Activated CD4-positive, alpha-beta T cell treated with anti-CD3 and anti-CD28 coated beads, Interleukin-2, amount 50 U/mL, for 48 hours (primary cell): ENCODE measurements at places on chromosomes 3 and 15.
A peak's percentile ranks its signal among the peaks of the same experiment; 100 is the strongest.

DNA sequence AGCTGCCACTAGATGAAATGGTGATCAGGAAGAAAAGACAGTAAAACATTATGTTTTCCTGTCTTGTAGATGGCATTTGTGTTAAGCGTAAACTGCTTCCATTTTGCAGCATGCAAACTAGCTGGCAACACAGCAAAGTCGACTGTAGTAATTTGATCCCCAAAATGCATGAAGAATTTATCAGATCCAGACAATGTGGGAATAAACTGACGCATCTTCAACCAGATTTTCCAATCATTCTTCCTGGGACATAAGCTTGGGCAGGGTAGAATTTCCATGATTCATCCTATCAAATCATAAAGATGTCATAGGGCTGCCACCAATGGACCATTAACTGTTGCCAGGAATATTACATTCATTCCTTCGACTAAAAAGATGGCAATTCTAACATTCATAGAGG lies 260.3 kb downstream of the ERC2 start:
- DNase-seq, result no peak

DNA sequence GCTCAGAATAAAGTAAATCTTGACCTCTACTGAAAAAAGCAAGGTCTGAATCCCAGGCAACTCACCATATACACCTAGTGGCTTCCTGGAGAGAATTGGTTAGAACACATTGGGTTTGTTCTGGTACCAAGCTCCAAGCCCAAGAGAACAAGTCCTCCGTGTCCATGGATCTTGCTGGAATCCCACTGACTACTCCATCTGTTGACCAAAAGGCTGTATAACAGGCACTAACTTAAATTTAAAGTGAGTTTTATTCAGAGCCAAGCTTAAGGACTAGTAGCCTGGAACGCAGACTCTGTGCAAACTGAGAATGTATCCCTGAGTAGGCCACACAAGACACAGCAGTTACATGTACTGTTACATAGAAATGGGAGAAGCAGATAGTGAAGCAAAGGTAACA lies 342.1 kb upstream of the LRRC3B start:
- DNase-seq, result no peak

- no peak for DNase-seq
Observed at GRCh38 chr3:100777271-100777670, 68.0 kb downstream of the TFG start.

- no peak for DNase-seq
Observed at GRCh38 chr3:157127268-157127667, 32.7 kb downstream of the CCNL1 start.

DNA sequence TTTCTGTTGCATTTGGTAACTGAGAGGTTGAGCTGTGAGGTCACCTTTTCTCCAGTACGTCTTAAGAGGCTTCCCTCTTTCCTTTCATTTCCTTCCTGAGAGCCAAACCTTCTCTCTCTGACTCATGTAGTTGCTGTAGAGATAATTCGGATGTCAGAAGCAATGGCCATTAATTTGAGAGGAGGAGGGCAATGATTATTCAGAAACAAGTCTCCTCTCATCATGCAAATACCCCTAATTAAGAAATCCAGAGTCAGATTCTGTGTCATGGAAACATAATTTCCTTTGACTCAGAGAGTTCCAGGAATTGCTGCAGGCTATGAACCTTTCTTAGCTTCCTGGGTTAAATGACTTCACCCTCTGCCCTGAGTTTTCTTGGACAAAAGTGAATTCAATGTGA lies 59.0 kb upstream of the GSK3B start:
- DNase-seq, result no peak

DNA sequence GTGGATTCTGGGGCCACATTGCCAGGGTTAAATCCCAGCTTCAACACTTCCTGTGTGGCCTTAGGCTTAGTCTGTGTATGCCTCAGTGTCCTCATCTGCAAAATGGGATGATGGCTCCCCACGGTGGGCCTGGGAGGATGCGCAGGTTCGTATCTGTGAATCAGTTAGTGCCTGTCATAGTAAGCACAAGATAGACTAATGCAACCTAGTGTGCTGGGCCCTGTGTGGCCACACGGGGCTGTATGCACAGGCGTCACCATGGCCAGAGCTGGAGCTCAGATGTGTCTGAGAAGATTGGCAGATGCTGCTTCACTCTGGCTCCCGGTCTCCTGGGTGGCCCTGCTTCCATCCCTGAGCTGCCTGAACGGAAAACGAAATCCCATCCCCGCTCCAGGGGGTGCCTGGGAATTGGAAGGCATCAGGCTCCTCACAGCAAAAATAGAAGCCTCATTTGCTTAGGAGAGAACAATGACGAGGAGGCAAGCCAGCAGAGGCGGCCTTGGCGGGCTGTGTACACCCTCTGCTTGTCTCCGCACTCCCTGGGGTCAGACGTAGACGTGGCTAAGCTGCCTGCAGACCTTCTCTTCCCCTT lies 103.6 kb downstream of the APBA2 start:
- DNase-seq, result peak; percentile 37

GRCh38 chr3:156417559-156418132 lies 137.3 kb downstream of the SSR3 start:
- DNase-seq, result no peak

GRCh38 chr3:77078279-77078678 lies 38.4 kb downstream of the ROBO2 start:
- DNase-seq, result no peak

GRCh38 chr3:191066669-191067068 lies 132.4 kb upstream of the OSTN start:
- no peak for DNase-seq

DNA sequence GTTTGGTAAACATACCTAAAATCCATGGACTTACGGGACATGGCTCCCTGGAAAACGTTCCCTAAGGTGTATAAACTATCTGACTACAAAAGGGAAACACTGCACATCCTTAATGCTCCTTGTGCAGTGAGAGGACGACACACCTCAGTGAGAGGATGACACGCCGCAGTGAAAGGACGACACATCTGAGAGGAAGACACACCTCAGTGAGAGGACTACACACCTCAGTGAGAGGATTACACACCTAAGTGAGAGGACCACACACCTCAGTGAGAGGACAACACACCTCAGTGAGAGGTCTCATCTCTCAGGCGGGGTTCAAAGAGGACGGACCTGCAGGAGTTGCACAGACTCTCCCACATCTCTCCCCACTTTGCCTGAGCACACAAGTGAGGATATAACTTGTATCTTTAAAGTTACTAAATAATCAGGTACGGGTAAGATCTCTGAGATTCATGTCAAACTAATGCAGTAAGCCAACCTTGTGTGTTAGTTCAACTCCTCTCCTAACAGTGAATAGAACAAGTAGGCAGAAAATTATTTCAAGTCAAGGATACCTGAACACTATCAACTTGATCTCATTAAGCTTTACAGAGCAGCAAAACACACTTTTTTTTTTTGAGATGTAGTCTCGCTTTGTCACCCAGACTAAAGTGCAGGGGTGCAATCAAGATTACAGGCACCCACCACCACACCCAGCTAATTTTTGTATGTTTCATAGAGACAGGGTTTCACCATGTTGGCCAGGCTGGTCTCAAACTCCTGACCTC lies 32.1 kb downstream of the HERC2 start:
- DNase-seq, result no peak
